A549 treated with DMSO at 1 μM for 4 hours (cell line): ENCODE measurements at places on chromosomes 4 and X. TPM values are rescaled to one million over a fixed set of nuclear protein-coding genes. Genes with fewer than 3 reads are reported as not detected.

The RAB40AL gene
- total RNA-seq: 0.13 to 0.21 TPM (median 0.15 TPM) in 3 of 5 replicates, not detected in the others

The SMR3A gene
- total RNA-seq: not detected in 5 replicates

The EFHC2 gene
- total RNA-seq: 0.18 to 0.26 TPM (median 0.23 TPM) in 5 replicates

The SLC34A2 gene
- 0.02 to 0.03 TPM in 2 of 5 replicates, not detected in the others for total RNA-seq

The CLTRN gene
- total RNA-seq: 0.90 to 1.4 TPM (median 1.1 TPM) in 5 replicates

The GABRG1 gene
- not detected in 5 replicates for total RNA-seq

The SHISA3 gene
- not detected in 5 replicates for total RNA-seq
